ENCODE measurements at places on chromosomes 7 and 10.

DNA sequence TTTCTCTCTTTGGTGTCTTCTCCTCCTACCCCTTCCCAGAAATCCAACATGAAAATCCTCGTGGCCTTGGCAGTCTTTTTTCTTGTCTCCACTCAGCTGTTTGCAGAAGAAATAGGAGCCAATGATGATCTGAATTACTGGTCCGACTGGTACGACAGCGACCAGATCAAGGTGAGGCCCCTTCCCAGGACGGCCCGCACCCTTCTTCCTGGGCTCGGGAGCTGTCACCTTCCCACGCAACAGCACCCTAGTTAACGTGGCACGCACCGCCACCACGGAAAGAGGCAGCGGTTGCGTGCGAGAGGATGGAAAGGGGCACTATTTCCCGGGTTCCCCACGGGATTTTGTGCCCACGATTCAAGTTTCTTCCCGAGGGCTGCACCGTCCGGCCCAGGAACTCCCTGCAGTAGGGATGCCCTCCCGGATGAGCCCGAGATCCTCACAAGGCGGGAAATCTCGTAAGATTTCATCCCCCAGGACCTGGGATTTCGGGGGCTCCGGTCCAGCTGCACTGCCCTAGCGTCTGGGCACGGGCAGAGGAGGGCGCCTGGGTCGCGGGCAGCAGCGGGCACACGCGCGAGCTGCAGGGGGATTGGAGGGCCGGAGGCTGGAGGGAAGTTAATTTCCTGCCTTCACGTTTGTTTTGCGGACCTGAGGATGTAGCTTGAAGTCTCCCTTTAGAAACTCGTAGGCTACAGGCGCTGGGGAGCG, 834 bp downstream of the TAC1 start:
- DNase-seq, result no peak

GRCh38 chr7:81583882-81584533, 185.8 kb downstream of the HGF start:
- DNase-seq, result peak; percentile 8

GRCh38 chr10:18423058-18423637, 228.2 kb downstream of the NSUN6 start:
- no peak for DNase-seq

- no peak for DNase-seq
Observed at GRCh38 chr10:108496106-108496505, 1331.6 kb upstream of the SORCS1 start.

GRCh38 chr10:83945982-83946718, 193.2 kb upstream of the GHITM start:
- DNase-seq, result no peak

- peak; percentile 74 for DNase-seq
Observed at GRCh38 chr7:116571037-116571436, 46.2 kb downstream of the CAV1 start.

- DNase-seq, result no peak
Observed at GRCh38 chr10:119209035-119209735, 1.8 kb downstream of the GRK5 start.

- no peak for DNase-seq
Observed at GRCh38 chr7:100604976-100605911, 3.1 kb downstream of the PCOLCE start.

- DNase-seq, result no peak
Observed at GRCh38 chr7:157459966-157460365, 123.2 kb downstream of the DNAJB6 start.

DNA sequence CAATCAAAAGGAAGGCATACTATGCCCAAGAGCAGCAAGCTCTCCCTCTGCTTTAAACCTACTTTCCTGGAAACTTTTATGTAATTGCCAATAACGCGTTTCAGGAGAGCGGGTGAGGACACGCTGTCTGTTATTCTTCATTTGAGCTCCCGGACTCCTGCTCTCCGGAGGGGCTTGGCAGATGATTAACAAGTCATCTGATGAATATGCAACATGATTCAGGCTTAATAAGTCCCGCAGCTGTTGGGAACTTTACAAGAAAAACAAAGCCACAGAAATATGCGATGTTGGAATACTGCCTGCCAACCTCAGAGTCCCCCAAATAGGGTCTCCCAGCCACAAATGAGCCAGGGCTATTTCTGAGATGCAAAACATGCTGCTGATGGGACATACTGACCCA, 348.0 kb downstream of the GPAM start:
- peak; percentile 15 for DNase-seq

- no peak for DNase-seq
Observed at GRCh38 chr10:3412071-3412582, 239.5 kb upstream of the PITRM1 start.

DNA sequence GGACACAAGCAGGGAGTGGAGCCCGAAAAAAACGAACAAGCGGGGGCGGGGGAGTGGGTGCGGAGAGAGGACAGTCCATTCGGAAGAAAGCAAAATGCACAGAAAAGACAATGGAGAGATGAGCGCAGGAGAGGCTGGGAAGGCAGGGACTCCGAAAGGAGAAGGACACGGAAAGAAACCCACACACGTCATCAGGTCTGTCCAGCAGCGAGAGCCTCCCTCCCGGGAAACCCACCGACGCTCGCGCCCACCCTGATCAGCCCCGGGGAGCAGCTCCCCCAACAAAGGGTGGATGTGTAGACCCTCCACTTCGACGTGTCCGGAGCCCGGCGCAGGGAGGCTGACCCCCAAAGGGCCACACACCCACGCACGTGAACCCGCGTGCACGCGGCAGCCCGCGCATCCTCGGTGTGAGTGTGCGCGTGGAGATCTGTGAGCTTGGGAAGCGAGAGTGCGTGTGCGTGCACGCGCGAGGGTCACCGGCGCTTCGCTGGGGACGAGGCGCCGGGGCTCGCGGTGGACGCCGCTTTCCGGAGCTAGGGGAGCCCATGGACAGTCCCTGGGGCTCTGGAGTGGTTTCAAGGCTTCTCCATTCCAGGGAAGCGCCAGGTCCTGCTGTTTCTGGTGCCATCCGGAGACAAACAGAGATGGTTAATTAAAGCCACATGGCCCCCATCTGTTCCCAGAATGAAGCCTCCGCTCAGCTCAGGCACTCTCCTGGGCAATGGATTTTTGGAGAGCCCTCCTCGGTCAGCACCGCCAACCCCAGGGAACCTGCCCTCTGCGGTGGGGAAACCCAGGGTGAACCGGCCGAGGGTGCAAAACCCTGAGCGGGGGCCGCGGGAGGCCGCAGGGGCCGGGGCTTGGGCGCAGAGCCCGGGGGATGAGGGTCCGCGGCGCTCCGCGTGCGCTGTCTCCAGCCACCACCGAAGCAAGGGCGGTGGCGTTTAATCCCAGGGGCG, 916 bp downstream of the LAMB1 start:
- no peak for DNase-seq

GRCh38 chr10:60320666-60321065, 69.0 kb downstream of the ANK3 start:
- DNase-seq, result no peak

- DNase-seq, result no peak
Observed at GRCh38 chr10:91296471-91296870, 76.0 kb downstream of the PCGF5 start.

DNA sequence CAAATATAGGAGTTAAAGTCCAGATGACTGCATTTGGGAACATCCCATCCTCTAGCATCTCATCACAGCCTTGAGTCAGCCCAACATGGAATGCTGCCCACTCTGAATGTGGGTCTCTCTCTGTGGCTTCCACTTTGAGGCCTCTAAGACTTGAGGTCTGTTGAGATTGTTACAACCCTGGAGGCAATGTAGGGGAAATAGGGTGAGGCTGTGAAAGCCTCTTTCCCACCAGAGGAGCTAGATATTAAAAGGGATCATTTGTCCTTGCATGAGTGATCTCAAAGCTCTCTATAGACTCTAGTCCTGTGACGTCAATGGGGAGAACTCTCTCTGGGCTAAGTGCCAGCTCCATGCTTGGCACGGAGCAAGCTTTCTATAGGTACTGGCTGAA, 6.4 kb upstream of the GOLGA7B start:
- DNase-seq, result no peak

- DNase-seq, result peak; percentile 17
Observed at GRCh38 chr10:77784856-77785255, 141.7 kb downstream of the DLG5 start.

- DNase-seq, result no peak
Observed at GRCh38 chr10:80148166-80148805, 15.8 kb downstream of the PLAC9 start.

DNA sequence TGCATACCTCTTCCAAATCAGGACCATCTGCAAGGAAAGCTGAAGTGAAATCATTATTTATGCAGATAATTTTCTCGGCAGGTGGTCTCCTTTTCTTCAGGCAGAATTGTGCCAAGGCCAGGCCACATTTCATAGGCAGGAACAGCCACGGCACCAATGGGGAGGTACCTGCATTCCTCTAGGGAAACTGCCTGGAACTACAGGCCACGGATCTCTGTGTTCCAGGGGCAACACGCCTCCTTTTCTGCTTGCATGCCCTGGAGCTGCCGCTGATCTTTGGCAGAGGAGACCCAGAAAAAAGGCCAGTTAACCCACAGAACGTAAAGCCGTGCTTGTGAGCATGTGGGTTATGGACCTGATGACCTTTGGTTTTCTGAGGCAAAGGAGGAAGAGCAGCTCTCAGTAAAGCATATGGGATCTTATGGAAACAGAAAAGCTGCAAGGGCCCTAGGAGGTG, 111.2 kb upstream of the KIAA1217 start:
- no peak for DNase-seq

- no peak for DNase-seq
Observed at GRCh38 chr10:117746541-117747448, 204.2 kb downstream of the EMX2 start.

DNA sequence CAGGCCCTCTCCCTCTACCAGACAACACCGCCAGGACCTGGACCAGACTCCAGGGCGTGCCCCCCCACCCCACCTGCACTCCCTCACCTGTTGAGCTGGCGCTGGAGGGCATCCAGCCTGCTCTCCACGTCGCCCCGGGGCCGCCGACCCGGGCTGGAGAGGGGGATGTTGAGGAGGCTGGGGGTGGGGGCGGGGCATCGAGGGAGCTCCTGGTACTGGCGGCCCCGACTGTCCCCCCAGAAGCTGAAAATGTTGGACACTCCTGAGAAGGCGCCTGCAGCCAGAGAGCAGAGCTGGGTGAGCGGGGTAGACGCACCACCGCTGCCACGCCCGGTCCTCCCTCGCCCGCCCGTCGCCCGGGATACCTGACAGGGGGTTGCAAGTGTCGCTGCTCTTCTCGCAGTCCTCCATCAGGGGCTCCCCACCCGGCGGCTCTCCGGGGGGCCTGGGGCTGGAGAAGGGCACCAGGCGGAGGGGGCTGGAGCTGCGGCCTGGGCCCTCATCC, 30.8 kb downstream of the KCNH2 start:
- DNase-seq, result no peak

DNA sequence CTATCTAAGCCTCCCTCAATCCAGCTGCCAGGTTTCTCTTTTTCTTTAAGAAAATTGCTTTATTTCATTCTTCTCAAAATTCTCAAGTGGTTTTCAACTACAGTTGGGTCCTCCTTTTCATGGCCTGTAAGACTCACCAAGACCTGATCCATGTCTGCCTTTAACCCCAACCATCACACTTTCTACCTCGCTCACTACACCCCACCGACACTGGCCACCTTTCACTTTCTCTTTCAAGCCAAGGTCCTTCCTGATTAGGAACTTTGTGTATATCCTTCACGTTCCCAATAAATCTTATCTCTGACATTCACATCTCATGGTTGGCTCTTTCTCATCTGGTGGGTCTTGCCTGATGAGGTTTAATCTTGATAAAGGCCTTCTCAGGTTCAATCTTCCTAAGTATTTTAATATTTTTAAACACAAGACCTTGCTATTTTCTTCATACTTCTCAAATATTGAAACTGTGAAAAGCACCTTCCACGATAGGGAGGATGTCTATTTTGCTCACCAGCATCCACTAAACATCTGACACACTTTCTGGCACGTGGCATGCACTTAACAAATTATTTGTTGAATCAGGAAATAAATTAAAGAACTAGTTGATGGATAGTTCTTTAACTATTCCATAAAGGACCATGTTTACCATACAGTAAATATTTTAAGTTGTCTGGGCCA, 624.8 kb downstream of the GRID1 start:
- DNase-seq, result no peak

DNA sequence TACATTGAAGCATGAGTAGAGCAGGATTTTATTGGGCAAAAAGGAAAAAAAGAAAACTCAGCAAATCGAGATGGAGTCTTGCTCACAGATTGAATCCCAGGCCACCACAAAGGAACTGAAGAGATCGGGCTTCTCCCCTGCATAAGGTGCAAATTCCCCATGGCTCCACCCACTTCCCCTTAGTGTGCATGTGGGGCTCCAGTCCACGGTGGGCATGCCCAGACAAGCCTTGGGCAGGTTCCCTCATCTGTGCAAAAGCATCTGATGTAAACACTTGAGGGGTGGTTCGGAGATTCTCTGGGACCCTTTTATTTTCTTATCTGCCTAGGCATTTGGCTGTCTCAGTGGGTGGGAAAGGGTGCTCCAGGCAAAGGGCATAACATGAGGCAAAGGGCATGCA, 150.7 kb downstream of the CFTR start:
- no peak for DNase-seq

GRCh38 chr10:61640856-61641255, 21.9 kb upstream of the CABCOCO1 start:
- DNase-seq, result no peak

DNA sequence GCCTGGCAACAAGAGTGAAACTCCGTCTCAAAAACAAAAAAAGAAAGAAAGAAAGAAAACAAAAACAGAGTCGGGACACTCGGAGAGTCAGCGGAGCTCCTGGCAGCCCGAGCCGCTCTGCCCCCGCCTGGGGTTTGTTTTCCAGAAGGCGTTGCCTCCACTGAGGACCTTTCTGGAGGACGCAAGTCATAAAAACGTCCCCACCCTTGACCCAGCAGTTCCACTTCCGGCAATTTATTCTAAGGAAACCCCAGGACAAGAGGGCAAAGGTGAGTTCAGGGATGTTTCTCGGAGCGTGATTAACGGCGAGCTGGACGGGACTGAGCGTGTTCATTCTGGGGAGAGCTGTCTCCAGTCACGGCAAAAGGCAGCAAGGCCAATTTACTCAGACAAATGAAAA, 27.0 kb upstream of the SUN1 start:
- no peak for DNase-seq

DNA sequence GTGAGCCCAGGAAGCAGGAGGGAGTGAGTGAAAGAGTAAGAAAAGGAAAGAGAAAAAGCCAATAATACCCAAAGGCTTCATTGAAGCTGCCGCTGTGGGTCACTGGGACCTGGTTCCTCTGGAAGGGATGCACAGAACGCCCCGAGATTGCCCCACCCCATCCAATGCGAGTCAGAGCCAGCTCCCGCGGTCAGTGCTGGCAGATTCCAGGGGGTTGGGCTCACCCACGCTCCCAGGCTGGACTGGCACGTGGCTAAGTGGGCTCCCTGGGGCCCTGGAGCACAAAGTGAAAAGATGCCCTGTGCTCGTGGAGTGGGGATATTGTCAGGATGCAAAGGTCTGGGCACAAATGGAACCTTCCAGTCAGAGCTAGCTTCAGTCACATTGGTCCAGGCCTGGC, 117.0 kb downstream of the OAT start:
- no peak for DNase-seq
